ENCODE measurements at places on chromosomes 16 and 17. TPM values are rescaled to one million over a fixed set of nuclear protein-coding genes. Genes with fewer than 3 reads are reported as not detected.

The OTOA gene
- total RNA-seq = not detected

The SCN4A gene
- not detected for total RNA-seq

The MRC2 gene
- total RNA-seq = 198 TPM

The ZFHX3 gene
- 1.2 TPM for total RNA-seq

The TBC1D16 gene
- 29.8 TPM for total RNA-seq

The TCAP gene
- 0.35 TPM for total RNA-seq

The MAFG gene
- 8.3 TPM for total RNA-seq

The HOXB1 gene
- not detected for total RNA-seq

The PABPN1L gene
- not detected for total RNA-seq

The CES4A gene
- 2.5 TPM for total RNA-seq

The MAF gene
- total RNA-seq = 0.58 TPM

The MYH13 gene
- not detected for total RNA-seq

The CKLF gene
- 87.5 TPM for total RNA-seq

The CDH1 gene
- not detected for total RNA-seq

The SBK1 gene
- total RNA-seq = 0.58 TPM

The NSRP1 gene
- 2.3 TPM for total RNA-seq

The KRTAP9-8 gene
- not detected for total RNA-seq

The PSME3IP1 gene
- total RNA-seq = 75.9 TPM

The MYL4 gene
- total RNA-seq = not detected

The UNC13D gene
- total RNA-seq = 0.89 TPM

The TMEM238L gene
- not detected for total RNA-seq

The CCL23 gene
- total RNA-seq = not detected

The GAS7 gene
- total RNA-seq = 17.6 TPM

The CDT1 gene
- 29.4 TPM for total RNA-seq

The C17orf107 gene
- total RNA-seq = 5.7 TPM

The GNAO1 gene
- not detected for total RNA-seq

The CES1 gene
- total RNA-seq = 0.58 TPM

The KRTAP3-1 gene
- not detected for total RNA-seq

The KAT8 gene
- 33.7 TPM for total RNA-seq

The HEATR9 gene
- not detected for total RNA-seq

The NRN1L gene
- total RNA-seq = 0.89 TPM

The TERB1 gene
- total RNA-seq = not detected

The CLEC3A gene
- total RNA-seq = not detected

The CD2BP2 gene
- total RNA-seq = 49.6 TPM

The TMEM204 gene
- total RNA-seq = 39.8 TPM

The TAC4 gene
- total RNA-seq = not detected

The FAM171A2 gene
- 2.1 TPM for total RNA-seq

The OR3A3 gene
- total RNA-seq = not detected
